Renal cortical epithelial cell (primary cell): ENCODE measurements at places on chromosomes 5 and 9.

- no peak for DNase-seq
These were observed 78.5 kb downstream of the ANKRD33B start for GRCh38 chr5:10642367-10642766.

DNA sequence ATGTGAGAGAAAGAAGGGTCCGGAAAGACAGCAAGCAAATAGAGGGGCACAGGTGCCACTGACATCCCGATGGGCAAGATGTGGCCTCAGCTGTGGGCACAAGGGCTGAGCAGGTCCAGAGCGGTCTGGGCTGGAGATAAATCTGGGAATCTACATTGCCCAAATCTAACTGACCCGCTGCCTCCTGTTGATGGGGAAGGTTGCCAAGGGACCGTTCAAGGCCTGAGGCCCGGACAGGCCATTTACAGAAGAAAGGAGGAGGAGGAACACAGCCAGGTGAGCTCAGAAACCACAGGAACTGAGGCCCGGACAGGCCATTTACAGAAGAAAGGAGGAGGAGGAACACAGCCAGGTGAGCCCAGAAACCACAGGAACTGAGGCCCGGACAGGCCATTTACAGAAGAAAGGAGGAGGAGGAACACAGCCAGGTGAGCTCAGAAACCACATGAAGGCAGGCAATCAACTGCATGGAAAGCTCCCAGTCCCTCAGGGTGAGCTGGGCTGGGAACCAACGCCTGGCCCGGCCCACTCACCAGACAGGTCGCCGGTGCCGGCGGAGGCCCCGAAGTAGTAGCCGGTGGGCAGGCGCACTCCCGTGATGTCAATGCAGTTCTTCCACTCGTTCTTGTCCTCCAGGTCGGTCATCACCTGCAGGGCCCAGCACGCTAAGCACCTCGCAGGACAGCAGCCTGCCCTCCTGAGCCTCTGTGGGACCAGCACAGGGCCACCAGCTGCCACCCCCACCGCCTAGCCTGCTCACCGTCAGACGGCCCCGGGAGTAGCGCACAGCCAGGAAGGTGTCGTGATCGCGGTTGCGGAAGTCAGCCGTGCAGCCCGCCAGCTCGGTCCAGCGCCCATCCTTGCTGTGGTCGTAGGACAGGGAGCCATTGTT is 14.6 kb downstream of the LMAN2 start:
- no peak for DNase-seq

DNA sequence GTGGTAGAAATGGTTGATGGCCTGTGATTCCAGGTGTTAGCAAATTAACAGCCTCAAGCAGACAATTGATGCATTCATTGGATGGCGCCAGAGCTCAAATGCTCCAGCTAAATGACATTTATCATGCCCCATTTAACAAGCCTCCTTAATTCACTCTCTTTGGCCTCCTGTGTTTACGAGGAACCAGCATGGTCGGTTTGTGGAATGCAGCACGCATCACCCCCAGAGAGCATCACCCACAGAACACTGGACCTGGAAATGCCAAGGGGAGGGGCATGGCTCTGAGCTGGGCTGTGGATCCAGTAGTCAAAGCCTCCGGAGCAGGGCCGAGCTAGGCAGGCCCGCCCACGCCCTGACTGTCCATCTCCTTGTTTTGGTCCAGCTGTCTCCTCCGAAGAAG is 434.0 kb downstream of the GADD45G start:
- no peak for DNase-seq

DNA sequence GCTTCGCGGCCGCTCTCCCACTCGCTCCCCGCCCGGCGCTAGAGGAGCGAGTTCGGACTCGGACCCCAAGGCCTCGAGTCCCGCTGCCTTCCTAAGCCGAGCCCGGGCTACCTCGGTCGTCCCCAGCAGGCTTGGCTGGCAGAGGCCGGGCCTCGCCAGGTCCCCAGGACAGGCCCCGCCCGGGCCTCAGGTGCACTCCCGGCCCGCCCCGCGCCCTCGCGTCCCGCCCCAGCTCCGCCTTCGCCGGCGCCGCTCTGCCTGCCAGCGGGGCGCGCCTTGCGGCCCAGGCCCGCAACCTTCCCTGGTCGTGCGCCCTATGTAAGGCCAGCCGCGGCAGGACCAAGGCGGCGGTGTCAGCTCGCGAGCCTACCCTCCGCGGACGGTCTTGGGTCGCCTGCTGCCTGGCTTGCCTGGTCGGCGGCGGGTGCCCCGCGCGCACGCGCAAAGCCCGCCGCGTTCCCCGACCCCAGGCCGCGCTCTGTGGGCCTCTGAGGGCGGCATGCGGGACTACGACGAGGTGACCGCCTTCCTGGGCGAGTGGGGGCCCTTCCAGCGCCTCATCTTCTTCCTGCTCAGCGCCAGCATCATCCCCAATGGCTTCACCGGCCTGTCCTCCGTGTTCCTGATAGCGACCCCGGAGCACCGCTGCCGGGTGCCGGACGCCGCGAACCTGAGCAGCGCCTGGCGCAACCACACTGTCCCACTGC is at the start of gene SLC22A5:
TSS of gene SLC22A5 (plus strand) at position 237 of the 707 bp plus-strand sequence. CDS start at position 500, 263 bp downstream.
- DNase-seq: no peak

DNA sequence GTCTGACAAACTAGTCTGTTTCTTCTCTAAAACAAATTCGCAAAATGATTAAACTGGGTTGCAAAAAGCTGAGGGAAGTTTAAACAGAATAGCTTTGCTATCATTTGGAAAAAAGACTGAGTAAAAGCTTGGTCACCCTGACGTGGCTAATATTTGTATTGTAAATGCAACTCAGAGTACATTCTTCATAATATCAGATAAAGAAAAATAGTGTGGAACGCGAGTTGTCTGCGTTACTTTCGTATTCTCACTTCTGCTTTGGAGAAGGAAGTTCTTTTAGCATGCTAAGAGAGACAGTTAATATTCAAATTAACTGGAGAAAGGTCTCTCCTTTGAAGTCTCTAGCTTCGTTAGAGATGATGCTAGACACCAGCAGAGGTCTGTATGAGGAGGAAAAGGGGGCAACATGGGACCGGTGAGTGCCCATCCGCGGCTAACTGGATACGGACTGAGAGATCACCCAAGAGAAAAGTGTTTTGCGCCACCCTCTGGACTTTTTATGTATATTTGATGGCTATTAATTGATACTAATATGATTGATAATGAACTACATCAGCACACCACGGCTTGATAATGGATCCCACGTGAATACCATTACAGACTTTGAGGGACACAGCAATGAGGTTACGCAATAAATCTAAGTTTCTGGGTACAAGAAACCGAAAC is 2.9 kb upstream of the CNTRL start:
- DNase-seq: no peak
